ENCODE measurements at places on chromosomes 5 and 9. TPM values are rescaled to one million over a fixed set of nuclear protein-coding genes. Genes with fewer than 3 reads are reported as not detected.

Gene FAM78A
- 0.24 TPM for polyA plus RNA-seq

Gene ACTBL2
- not detected for polyA plus RNA-seq

Gene EIF4E1B
- not detected for polyA plus RNA-seq

Gene PDGFRB
- 1.7 TPM for polyA plus RNA-seq

Gene ARHGEF37
- 1.1 TPM for polyA plus RNA-seq

Gene ORM2
- not detected for polyA plus RNA-seq

Gene PRSS3
- 26.2 TPM for polyA plus RNA-seq
